ENCODE measurements at places on chromosomes 2 and 18.
A peak's percentile ranks its signal among the peaks of the same experiment; 100 is the strongest.

- no peak for DNase-seq
Observed at GRCh38 chr18:10354241-10354811, 100.1 kb upstream of the APCDD1 start.

GRCh38 chr2:207138627-207139297 lies 27.0 kb downstream of the KLF7 start:
- DNase-seq, result no peak

DNA sequence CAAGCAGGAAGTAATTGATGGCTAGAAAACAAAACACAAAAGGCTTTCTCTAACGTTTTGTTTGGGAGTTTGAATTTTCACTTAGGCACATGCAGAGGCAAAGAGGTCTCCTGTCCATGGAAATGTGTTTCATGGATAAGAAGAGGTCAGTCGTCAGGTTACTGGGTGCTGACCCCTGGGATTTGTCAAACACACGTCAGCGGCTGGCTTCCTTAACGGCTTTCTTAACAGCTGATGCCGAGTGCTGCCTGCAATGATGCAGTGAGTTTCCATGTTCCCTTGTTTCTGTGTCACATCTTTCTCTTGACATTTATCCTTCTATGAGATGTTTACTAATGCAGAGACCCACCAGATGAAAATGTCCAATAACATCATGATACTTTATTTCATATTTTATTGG lies 31.7 kb downstream of the GPR39 start:
- no peak for DNase-seq

- DNase-seq, result no peak
Observed at GRCh38 chr2:58620896-58621295, 379.8 kb upstream of the FANCL start.

DNA sequence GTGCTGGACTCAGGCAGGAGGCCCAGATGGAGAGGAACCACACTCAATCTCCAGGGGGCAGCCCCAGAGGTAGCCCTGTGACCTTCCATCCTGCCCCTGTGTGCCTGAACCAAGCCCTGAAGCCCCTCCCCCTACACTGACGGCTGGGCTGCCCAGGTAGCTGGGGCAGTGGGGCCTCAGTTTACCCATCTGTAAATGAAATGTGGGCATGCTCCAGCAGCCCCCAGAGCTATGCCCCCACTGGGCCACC lies 15.8 kb downstream of the CROCC2 start:
- DNase-seq, result no peak

DNA sequence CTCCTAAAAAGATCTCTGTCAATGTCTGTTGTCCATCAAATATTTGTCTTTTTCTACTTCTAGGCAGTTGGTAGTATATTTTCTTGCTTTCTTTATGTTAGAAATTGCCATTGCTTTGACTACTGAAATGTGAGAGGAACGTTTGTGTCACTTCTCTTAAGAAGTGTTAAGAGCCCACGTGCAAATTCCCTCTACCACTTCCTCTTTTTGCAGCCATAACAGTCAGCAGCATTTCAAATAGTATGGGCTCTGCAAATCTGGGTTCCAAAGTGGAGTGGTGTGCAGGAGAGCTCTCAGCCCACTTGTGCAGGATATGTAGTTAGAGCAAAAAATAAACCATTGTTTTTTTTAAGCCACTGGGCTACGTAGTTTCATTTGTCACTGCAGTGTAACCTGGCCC lies 314.0 kb downstream of the MEIS1 start:
- DNase-seq, result no peak

- no peak for DNase-seq
Observed at GRCh38 chr2:226366920-226367319, 432.7 kb downstream of the IRS1 start.

- no peak for DNase-seq
Observed at GRCh38 chr2:232307854-232308253, 70.7 kb upstream of the ALPP start.

DNA sequence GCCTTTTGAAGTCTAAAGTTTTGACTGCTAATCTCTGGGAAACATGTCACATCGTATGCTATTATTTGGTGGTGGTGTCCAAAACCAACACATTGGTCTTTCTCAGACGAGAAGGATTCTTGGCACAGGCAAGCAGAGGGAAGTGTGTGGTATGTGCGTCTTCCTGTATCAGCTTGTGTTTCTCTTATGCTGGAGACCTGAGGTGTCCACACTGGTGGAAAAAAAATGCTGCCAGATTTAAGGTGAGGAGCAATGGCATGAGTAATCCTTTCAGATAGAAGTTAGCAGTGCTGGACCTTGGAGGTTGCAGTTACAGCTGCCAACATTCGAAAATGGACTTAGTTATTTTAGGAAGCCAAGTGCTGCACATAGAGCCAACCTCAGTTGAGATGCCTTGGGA lies 11.7 kb upstream of the FHL2 start:
- peak; percentile 37 for DNase-seq

- DNase-seq, result no peak
Observed at GRCh38 chr2:8615252-8615575, 66.6 kb upstream of the ID2 start.

GRCh38 chr2:156459720-156460119 lies 23.5 kb downstream of the GPD2 start:
- DNase-seq, result no peak

DNA sequence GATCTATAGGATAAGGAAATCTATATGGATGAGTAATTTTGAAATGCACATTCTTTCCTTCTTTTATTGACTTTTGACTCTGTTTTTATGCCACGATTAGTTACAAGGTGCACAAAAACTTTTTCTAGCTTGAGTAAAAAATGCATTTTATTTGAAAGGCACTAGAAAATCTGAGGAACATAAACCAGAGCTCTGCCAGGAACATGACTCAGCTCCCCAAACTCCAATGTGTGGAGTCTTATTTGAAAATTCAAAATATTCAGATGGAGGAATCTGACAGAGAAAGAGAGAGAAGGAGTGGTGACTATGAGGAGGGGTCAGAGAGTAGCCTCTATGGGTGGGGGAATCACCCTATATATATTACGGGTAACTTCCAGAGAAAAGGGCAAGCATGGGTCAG lies 231.0 kb downstream of the DCC start:
- DNase-seq, result no peak

DNA sequence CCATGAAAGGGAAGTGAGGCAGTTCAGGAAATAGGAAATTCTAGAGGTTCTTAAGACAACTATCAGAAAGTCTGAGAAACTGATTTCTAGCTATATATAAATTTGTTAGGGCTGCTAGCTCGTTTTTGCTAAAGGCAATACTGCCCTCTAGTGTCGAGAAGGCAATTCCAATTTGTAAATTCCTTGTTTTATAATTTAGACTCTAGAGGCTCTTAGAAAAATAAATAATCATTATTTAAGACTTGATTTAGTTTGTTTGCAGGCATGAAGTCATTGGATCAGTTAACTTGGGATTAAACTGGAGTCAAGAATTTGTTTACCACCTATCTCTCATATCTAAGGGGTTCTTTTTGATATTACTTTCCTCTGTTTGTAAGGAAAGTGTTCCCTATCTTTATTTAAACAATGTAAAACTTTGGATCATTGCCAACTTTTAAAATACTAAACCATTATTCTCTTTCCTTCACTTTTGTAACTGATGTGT lies 66.2 kb downstream of the ACVR2A start:
- DNase-seq, result peak; percentile 57

DNA sequence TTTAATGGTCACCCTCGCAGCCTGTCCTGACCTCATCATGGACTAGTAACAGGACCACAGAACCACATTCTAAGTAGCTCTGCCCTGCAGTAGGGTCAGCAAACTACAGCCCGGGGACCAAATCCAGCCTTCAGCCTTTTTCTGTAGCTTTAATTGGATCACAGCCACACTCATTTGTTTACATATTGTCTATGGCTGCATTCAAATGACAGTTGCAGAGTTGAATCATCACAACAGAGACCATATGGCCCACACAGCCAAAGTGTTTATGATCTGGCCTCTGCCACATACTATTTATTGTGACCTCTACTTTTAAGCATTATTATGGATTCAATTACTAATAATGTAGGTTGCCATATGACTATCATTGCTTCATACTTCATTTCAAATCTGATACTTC lies 47.7 kb downstream of the MAP3K19 start:
- DNase-seq, result no peak

GRCh38 chr2:104444889-104445288 lies 409.0 kb upstream of the POU3F3 start:
- DNase-seq, result no peak

- DNase-seq, result no peak
Observed at GRCh38 chr2:205199165-205199850, 483.0 kb upstream of the NRP2 start.

DNA sequence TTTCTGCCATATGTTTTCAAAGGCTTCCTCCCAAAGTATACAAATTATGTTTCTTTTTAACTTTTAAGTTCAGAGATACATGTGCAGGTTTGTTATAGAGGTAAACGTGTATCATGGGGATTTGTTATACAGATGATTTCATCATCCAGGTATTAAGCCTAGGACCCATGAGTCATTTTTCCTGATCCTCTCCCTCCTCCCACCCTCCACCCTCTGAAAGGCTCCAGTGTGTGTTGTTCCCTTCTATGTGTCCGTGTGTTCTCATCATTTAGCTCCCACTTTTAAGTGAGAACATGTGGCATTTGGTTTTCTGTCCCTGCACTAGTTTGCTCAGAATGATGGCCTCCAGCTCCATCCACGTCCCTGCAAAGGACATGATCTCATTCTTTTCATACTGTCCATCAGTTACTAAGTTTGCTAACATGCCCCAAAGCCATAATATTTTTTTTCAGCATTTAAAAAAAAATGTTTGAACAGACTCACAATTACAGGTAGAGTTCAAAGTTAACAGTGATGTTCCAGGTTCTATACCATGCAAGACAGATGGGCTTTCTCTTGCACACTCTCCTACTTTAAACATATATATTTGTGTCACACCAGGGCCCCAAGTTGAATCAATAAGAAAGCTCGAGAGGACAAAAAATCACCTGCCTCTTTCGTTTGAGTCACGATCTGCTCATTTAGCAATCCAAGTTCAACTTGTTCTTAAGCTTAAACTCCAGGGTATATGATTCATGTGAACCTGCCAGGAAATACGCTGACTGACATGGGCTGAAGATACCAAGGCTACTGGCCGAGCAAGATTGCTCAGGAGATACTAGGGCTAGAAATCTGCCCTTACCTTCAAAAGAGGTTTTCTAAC lies 77.6 kb downstream of the AP1S3 start:
- peak; percentile 67 for DNase-seq
